ENCODE measurements at places on chromosomes 4 and X.
A peak's percentile ranks its signal among the peaks of the same experiment; 100 is the strongest.

- peak; percentile 10 for DNase-seq
Observed at GRCh38 chr4:99723612-99724011, 66.0 kb upstream of the C4orf54 start.

GRCh38 chr4:139756391-139757180 lies 91.0 kb downstream of the MGST2 start:
- no peak for DNase-seq

GRCh38 chrX:154373340-154374306 lies 811 bp downstream of the FLNA start:
- DNase-seq: peak; percentile 39

DNA sequence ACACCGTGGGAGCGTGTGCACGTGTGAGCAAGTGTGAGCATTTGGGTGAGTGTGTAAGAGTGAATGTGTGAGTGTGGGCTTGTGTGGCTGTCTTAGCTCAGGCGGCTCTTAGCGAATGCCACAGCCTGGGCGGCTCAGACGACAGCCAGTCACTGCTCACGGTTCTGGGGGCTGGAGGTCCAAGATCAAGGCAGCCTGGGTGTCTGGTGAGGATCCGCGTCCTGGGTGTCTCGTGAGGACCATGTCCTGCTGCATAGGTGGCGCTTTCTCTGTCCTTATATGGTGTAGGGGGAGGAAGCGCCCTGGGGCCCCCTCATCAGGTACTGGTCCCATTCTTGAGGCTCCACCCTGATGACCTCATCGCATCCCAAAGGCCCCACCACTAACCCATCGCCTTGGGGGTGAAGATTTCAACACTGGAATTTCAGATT lies 4.5 kb downstream of the DOK7 start:
- DNase-seq: no peak

DNA sequence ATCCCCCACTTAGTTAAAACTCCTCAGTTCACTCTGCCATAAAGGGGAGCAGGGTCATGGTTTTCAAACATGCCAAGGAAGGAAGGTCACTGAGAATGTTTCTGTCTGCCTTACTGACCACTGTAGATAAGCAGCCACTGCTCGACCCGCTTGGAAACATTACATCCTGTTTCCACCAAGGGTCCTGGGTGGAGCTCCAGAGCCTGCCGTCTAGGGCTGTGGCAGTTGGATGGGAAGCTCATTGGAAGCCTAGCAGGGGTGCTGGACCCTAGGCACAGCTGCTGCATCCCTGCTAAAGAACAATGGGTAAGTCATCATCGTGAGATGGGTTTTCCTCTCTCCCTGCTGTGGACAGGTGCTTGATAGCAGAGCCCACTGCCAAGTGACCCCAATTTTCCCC lies 76.0 kb upstream of the SRD5A3 start:
- DNase-seq: no peak

DNA sequence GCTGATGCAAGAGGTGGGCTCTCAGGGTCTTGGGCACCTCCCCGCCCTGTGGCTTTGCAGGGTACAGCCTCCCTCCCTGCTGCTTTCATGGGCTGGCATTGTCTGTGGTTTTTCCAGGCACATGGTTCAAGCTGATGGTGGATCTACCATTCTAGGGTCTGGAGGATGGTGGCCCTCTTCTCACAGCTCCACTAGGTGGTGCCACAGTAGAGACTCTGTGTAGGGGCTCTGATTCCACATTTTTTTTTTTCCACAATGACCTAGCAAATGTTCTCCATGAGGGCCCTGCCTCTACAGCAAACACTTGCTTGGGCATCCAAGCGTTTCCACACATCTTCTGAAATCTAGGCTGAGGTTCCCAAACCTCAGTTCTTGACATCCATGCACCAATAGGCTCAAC lies 657.9 kb upstream of the CT83 start:
- no peak for DNase-seq

GRCh38 chr4:21992330-21992729 lies 43.8 kb upstream of the KCNIP4 start:
- DNase-seq: no peak

GRCh38 chr4:183797011-183797444 lies 108.1 kb upstream of the STOX2 start:
- DNase-seq: peak; percentile 49

DNA sequence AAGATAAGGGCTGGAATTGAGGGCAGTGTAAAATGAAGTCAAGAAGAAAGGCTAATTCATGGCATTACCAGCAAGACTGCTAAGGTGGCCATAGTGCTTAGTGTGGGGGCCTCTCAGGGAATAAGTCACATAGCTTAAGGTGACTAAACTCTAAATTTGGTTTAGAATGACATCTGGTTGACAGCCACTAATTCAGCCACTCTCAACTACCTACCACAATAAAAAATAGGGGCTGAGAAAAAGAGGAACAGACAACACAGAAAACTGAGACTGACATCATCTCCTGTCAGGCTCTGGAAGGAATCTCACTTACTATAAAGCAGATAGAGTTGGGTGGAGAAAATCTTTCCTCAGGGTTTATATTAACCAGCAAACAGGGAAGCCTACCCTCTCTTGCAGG lies 96.9 kb downstream of the CHRDL1 start:
- no peak for DNase-seq

- DNase-seq: peak; percentile 22
Observed at GRCh38 chr4:102263024-102263787, 82.1 kb downstream of the SLC39A8 start.

Data from HTR-8/SVneo (cell line).